ENCODE measurements at places on chromosomes 2 and 18.

DNA sequence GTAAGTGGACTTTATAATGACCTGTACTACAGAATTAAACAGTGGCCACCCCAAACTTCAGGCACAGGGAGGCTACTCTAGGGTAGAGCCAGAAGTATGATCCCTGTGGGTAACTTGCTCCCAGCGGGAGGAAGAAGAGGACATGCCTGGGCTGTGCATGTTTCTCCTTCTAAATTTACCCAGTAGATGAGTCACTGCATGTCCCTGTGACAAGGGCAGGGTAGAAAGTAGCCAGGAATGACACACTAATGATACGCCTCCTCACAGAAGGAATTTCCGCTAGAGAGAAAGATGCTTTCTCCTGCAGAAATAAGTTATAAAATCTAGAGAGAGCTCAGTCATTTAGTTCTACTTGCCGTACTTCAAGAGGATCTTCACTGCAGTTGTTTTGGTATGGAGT is 7.5 kb downstream of the ACYP2 start:
- DNase-seq = no peak

GRCh38 chr2:65366595-65367125 is 65.7 kb downstream of the SPRED2 start:
- DNase-seq = peak; percentile 79

- peak; percentile 60 for DNase-seq
These were observed 150.2 kb upstream of the KLHL14 start for GRCh38 chr18:32922951-32923430.

- DNase-seq = no peak
These were observed 296.5 kb downstream of the NOL4 start for GRCh38 chr18:33928231-33928630.

DNA sequence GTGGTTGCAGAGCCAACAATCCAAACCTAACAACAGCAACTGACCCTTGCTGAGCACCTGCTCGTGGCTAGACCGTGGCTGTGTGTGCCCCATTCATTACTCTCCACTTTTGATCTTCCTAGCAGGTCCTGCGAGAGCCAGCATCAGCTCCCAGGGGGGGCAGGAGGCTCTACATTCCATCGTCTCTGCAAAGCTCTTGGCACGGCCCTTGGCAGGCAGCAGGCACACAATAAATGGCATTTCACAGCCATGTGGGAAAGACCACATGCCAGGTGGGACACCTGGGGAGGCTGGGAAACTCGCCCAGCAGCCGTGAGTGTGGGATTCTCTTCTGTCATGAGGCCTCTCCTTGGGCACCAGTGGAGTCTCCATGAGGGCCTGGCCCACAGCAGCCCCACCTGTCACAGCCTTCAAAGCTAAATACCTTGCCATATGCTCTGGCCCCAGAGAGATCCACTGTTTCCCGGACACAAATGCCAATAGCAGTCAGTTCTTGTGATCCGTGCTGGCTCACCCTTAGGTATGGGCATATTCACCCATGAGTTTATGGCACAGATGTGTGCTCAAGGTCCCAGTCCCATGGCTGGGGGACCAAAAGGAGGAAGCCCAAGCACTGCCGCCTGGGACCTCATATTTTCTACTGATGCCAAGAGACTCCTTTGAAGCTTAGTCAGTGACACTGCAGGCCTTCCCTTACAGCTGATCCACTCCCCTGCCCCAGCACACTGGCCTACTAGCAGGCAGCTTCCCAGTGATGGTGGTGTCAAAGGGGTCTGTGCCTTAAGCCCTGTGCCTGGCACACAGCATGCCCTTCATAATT is 6.8 kb upstream of the TEX51 start:
- DNase-seq = no peak

GRCh38 chr18:2845172-2845571 is 1.6 kb upstream of the EMILIN2 start:
- DNase-seq = peak; percentile 98

DNA sequence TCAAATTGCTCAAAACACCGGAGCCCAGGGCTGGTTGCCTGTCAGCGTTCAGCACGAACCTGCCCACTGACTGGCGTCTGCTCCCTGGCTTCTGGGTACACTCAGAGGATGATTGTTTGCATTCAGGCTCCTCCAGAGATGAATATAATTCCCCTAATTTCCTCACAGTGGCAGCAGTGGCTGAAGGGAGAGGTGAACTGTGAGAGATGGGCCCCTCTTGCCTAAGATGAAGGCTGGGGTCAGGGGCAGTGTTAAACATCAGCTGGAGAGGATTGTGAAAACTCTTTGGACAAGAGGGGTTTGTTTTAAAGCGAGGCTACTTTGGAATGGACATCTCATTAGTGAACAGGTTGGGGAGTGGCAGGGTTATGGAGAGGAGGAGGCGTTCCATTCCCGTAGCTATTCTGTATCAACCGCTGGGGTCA is 31.0 kb downstream of the TCF7L1 start:
- no peak for DNase-seq

DNA sequence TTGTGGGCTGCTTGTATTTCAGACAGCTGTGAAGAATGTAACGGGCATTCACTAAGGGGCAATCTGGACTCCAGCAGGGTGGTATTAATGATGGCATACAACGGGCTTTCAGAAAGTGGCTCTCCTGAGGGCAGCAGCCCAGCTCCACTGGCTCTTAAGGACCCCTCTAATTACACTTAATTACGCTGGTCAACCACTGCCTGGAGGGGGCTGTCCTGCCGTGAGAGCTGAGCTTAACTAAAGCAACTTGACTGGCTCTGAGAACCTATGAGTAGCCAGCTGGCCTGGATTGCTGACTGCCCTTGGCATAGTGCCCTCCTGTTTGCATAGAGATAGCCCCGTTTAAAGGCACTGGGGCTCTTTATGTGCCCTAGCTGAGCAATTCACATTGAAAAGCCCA is 3.8 kb downstream of the LIPG start:
- DNase-seq = no peak

DNA sequence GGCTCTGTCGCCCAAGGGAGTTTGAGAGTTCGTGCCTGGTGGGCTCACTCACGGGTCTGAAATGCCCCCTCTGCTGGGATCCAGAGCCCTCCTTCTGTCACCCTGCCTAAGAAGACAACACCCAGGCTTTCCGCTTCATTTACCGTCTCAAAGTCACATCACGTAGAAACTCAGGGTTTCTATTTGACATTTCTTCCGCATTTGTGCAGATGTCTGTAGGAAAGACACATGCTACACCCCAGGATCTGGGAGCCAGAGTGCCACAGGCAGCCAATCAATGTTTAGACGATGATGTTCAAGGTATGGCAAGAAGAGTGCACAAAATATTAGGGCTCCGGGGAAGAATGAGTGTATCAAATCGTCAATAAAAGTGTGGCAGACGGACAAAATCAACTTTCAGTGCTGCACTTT is 24.4 kb upstream of the ACKR3 start:
- no peak for DNase-seq

DNA sequence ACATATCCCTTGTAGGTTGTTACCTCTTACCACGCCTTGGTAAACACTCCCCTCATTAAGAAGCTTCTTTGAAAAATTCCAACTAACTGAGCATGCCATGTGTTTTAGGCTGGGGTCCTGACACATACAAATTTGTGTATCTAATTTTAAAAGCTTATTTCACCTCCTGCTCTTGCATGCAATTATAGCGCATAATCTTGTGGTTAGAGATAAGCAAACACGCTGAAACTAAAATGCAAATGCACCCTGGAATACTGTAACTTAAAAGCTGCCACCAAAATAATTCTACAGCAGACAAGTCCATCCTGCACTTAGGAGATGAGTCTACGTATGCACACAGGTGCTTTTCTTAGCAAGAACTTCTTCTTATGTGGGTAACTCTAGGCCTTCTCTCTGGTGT is 990.2 kb downstream of the TSN start:
- DNase-seq = no peak

All from suppressor macrophage (primary cell).